Endothelial cell (in vitro differentiated cells): ENCODE measurements at places on chromosomes 4 and X. TPM values are rescaled to one million over a fixed set of nuclear protein-coding genes. Genes with fewer than 3 reads are reported as not detected.

DNA sequence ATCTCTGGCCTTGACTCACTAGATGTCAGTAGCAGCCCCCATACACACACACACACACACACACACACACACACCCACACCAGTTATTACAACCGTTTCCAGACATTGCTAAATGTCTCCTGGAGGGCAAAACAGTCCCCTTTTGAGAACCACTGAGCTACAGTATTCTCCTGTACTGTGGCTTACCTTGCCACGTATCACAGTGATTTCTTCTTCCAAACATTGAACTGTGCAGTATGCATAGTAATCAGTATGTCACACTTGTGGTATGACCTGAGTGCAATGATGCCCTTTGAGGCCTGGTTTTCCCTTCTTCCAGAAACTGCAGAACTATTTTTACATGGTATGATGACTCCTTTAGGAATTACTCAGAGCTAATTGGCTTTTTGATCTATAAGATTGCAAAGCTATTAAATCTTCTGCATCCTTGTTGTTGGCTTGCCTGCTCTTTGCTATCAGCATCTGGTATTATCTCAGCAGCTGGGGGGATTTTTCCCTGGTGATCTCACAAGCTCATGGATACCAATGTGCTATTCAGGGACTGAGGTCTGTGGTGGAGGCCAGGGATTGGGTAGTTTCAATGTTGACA, 3.6 kb upstream of the THOC2 start:
- peaks cover 6% of the 10 kb centered on the region for H3K4me1 ChIP-seq
- H3K36me3 ChIP-seq: peaks cover 11% of the 10 kb centered on the region
- H3K27ac ChIP-seq: no peak overlapping the region
- DNase-seq: no peak

DNA sequence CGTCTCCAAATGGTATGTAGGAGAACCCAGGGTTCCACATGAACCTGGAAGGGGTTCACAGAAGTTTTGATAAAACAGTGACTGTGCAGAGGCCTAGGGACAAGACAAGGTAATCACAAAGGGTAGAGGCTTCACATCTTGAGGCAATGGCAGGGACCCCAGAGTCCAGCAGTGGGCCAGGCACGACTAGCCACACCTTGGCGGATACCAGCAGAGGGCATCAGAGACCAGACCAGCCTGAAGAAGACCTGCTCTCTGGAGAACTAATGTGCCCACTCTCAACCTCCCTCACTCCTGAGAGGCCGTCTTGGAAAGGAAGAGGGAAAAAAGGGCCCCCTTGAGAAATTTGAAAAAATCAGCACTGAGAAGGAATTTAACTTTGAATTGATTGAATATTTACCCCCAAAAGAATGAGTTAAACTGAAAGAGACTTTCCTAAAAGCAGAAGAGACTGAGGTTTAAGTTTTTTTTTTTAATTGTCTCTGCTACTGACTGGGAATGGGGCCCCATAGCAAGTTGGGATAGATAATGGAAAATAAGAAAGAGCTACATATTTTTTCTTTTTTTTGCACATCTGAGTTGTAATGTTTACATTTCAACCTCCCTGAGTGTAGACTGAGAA, 243.8 kb upstream of the JADE1 start:
- no peaks in the 10 kb centered on the region for H3K36me3 ChIP-seq
- H3K4me1 ChIP-seq: peaks cover 16% of the 10 kb centered on the region
- no peaks in the 10 kb centered on the region for H3K27me3 ChIP-seq
- DNase-seq: peak; percentile 74
- no peak overlapping the region for H3K4me3 ChIP-seq

- peaks cover 19% of the 10 kb centered on the region for H3K4me1 ChIP-seq
- H3K4me3 ChIP-seq: no peak overlapping the region
- no peak overlapping the region for H3K27ac ChIP-seq
- H3K36me3 ChIP-seq: peaks cover 10% of the 10 kb centered on the region
- H3K27me3 ChIP-seq: peaks cover 1% of the 10 kb centered on the region
Observed at GRCh38 chr4:76296286-76296820, 10.2 kb upstream of the STBD1 start.

- no peak overlapping the region for H3K27ac ChIP-seq
- DNase-seq: no peak
- no peaks in the 10 kb centered on the region for H3K36me3 ChIP-seq
- no peaks in the 10 kb centered on the region for H3K4me1 ChIP-seq
Observed at GRCh38 chrX:123809854-123810375, 49.9 kb upstream of the XIAP start.

DTHD1 gene
- total RNA-seq: not detected

RAB40AL gene
- 0.62 TPM for total RNA-seq

- H3K27ac ChIP-seq: no peak overlapping the region
- H3K4me3 ChIP-seq: no peak overlapping the region
- H3K27me3 ChIP-seq: peaks cover 2% of the 10 kb centered on the region
- H3K4me1 ChIP-seq: peaks cover 8% of the 10 kb centered on the region
Observed at GRCh38 chrX:65744965-65745364, 77.5 kb downstream of the MSN start.

P2RY8 gene
- total RNA-seq: not detected

DNA sequence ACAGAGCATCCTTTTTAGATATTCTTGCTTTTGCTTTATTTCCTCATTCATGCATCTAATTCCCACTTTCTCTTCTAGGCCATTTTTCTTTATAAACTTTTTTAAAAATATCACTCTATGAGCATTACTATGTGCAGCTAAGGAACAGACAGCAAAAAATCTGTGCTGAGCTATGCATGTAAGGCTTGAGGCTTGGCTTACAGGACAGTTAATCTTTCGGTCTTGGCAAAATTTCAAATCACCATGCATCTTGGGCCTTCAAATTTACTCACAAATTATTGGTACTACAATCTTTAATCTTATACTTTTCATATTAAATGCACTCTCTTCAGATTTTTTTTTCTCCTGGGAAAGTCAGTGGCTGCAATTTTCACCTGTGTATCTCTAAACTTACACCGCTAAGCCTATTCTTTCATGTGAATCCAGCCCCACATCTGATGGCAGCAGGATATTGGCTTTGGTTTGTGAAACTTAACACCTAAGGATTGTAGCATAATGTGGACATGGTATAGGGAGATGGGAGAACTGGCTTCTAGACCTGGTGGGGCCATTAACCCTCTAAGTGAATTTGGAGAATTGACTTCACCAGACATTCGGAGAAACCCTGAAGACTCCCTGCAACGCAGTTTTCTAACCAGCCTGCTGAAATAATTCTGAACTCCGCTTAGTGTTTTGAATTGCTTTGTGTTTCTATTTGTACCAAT, 278.3 kb downstream of the SPRY1 start:
- H3K4me3 ChIP-seq: no peak overlapping the region
- DNase-seq: no peak
- no peak overlapping the region for H3K27ac ChIP-seq
- peaks cover 7% of the 10 kb centered on the region for H3K4me1 ChIP-seq

GRCh38 chrX:54237014-54237413, 54.0 kb upstream of the FAM120C start:
- no peaks in the 10 kb centered on the region for H3K27me3 ChIP-seq
- peaks cover 5% of the 10 kb centered on the region for H3K36me3 ChIP-seq
- no peaks in the 10 kb centered on the region for H3K4me1 ChIP-seq
- H3K4me3 ChIP-seq: no peak overlapping the region

- H3K27me3 ChIP-seq: peaks cover 9% of the 10 kb centered on the region
- no peak overlapping the region for H3K27ac ChIP-seq
- DNase-seq: peak; percentile 60
- peak overlapping the region; percentile 89 for H3K4me3 ChIP-seq
Observed at GRCh38 chr4:186144946-186145569, 40.6 kb downstream of the FAM149A start.

DNA sequence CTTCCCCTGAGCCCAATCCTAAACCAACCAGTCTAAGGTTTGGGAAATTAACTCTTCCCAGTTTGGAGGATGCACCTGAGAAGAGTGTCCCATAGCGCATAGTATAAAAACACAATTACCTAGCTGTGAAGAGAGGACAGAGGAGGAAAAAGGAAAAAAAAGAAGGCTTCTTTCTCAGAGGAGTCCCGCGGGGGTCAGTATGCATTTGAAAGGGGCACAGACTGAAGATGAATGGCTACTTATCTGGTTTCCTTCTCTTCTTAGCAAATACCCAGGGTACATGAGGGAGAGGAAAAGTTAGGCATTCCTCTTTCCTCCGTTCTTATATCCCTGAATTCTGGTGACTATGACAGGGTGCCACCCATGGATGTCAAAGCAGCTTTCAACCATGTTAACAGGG, 96.9 kb downstream of the TMEM47 start:
- no peaks in the 10 kb centered on the region for H3K27me3 ChIP-seq
- H3K27ac ChIP-seq: no peak overlapping the region
- no peaks in the 10 kb centered on the region for H3K36me3 ChIP-seq
- DNase-seq: no peak

DNA sequence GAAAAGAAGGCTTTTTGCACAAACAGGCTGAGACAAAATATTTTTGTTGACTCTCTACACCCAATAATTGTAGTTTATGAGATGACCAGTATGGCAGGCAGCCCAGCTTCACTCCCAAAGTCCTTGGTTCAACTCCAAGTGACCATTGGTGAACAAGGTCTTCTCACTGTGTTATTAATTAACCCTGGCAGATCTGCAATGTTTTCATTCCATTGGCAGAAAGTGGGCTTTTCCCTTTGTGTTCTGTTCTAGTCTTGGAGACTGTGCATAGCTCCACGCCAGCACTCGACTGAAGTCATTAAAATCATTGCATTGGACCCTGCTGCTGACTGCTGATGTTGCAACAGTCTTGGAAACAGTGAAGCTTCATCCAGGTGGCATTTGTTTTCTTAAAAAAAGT, 277.3 kb upstream of the HAND2 start:
- H3K4me1 ChIP-seq: no peaks in the 10 kb centered on the region
- no peak overlapping the region for H3K4me3 ChIP-seq
- no peaks in the 10 kb centered on the region for H3K27me3 ChIP-seq
- no peak overlapping the region for H3K27ac ChIP-seq

TMSB15B gene
- 20.1 TPM for total RNA-seq

DNA sequence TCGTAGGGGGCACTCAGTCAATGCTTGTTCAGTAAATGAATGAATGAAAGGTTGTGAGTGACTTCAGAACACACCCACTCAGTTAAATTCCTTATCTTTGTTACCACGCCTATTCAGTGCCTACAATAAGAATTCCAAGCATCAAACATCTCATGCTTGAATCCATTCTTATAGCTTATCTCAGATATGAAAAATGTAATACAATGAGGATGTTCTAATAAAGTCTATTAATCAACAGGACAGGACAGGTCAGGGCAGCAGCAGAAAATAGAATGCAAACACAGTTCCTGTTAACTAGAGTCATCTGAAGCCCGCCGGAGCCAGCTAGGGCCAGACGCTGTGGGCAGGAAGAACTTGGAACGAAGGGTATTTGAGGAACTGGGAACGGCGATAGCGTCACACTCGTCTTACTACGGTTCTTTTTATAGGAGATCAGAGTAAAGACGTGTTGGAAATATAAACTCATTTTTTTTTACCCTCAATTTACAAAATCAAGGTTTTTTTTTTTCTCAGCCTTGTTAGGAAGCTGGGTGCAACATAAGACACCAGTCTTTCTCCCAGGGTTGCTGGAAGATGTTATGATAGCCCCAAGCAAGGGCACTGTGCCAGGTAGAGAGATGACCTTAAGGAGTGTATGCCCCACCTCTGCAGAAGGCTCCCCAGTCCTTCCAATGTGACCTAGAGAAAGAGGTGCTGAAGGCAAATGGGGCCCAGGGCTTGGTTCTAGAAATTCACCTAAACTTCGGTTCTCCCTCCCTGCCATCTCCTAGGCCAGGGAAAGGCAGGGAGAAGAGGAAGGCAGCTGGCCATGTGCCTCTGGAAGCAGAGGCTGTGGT, 48.3 kb downstream of the SEL1L3 start:
- peaks cover 52% of the 10 kb centered on the region for H3K36me3 ChIP-seq
- DNase-seq: no peak
- H3K4me1 ChIP-seq: peaks cover 5% of the 10 kb centered on the region
- H3K27ac ChIP-seq: no peak overlapping the region
- H3K4me3 ChIP-seq: no peak overlapping the region
- H3K27me3 ChIP-seq: peaks cover 7% of the 10 kb centered on the region

DNA sequence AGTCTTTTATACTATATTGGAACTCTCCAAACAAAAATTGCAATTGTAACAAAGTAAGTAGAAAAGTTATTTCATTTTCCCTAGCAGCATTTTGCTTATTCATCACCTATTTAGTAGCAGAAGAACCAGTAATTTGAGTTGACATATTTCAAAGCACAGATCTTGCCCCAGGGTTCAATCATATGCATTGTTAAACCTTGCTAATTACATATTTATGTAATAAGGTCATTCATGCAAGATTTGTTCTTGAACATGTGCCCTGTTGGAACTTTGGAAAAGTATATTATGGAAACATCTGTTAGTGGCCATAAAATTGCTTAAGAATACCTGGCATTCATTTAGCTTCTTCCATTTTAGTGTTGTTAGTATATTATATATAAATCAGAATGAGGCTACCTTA, 191.7 kb downstream of the TLL1 start:
- peaks cover 19% of the 10 kb centered on the region for H3K36me3 ChIP-seq
- no peaks in the 10 kb centered on the region for H3K27me3 ChIP-seq
- H3K4me3 ChIP-seq: no peak overlapping the region
- H3K27ac ChIP-seq: no peak overlapping the region
- DNase-seq: no peak
- H3K4me1 ChIP-seq: no peaks in the 10 kb centered on the region

PNMA5 gene
- not detected for total RNA-seq

GRCh38 chr4:148515248-148515647, 73.0 kb upstream of the NR3C2 start:
- DNase-seq: no peak
- H3K36me3 ChIP-seq: no peaks in the 10 kb centered on the region
- H3K4me1 ChIP-seq: no peaks in the 10 kb centered on the region
- H3K27ac ChIP-seq: no peak overlapping the region
- H3K27me3 ChIP-seq: peaks cover 3% of the 10 kb centered on the region

BANK1 gene
- 3.7 TPM for total RNA-seq

DNA sequence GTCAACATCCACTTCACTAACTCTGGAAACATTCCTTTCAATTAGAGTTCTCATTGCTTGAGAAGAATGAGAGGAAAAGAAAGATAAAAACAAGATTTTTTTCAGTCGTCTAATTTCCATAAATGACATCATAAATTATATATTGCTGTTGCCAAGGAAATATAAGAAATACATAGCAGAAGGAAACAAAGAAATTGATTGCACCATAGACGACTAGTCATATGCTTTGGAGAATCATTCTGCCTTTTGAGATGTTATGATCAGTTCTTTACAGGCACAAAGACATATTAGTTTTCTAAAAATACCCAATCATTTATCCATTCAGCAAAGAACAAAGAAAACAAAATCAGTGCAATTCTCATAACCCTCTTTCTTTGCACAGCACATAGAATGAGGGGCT, 672 bp upstream of the C1QTNF7 start:
- H3K27me3 ChIP-seq: no peaks in the 10 kb centered on the region
- DNase-seq: no peak
- H3K27ac ChIP-seq: no peak overlapping the region
- H3K36me3 ChIP-seq: no peaks in the 10 kb centered on the region
- peaks cover 6% of the 10 kb centered on the region for H3K4me1 ChIP-seq
